COR-L47 (cell line): ENCODE measurements at places on chromosomes 11 and 22.

GRCh38 chr11:7965386-7965785, at the start of gene NLRP10:
Gene NLRP10 (minus strand): TSS chr11:7965447. CDS start chr11:7963495, 1,952 bp downstream.
- DNase-seq = no peak

- no peak for DNase-seq
Measured at GRCh38 chr22:22684580-22685561, 40.5 kb downstream of the GGTLC2 start.

GRCh38 chr11:31499576-31500178, 9.7 kb downstream of the IMMP1L start:
- DNase-seq = no peak

DNA sequence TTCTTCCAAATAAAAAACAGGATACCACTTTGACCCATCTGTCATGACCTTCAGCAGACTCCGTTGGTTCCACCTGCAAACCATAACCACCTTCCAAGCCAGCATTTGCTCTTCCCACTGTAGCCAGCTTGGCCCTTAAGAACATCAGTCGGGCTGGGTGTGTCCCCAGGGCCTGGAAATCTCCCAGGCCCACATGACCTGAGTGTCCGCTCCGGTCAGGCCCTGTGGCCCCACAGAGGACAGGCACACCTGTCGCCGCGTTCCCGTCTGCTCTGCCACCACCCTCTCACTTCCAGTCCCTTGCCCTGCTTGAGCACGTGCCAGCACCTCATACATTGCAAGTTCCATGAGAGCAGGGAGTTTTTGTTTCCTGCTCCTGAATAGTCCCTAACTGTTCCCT, 65.7 kb upstream of the PITPNB start:
- DNase-seq = no peak

- DNase-seq = no peak
Measured at GRCh38 chr11:11659567-11660362, 38.0 kb upstream of the GALNT18 start.

- DNase-seq = no peak
Measured at GRCh38 chr22:38108561-38109319, 1.7 kb downstream of the BAIAP2L2 start.

GRCh38 chr11:37632748-37633147, 1034.7 kb upstream of the RAG2 start:
- DNase-seq = no peak

GRCh38 chr11:120929664-120930154, 94.2 kb upstream of the TBCEL start:
- no peak for DNase-seq
